Mesothelial cell of epicardium (in vitro differentiated cells): ENCODE measurements at places on chromosomes 16 and 17. TPM values are rescaled to one million over a fixed set of nuclear protein-coding genes. Genes with fewer than 3 reads are reported as not detected.

DNA sequence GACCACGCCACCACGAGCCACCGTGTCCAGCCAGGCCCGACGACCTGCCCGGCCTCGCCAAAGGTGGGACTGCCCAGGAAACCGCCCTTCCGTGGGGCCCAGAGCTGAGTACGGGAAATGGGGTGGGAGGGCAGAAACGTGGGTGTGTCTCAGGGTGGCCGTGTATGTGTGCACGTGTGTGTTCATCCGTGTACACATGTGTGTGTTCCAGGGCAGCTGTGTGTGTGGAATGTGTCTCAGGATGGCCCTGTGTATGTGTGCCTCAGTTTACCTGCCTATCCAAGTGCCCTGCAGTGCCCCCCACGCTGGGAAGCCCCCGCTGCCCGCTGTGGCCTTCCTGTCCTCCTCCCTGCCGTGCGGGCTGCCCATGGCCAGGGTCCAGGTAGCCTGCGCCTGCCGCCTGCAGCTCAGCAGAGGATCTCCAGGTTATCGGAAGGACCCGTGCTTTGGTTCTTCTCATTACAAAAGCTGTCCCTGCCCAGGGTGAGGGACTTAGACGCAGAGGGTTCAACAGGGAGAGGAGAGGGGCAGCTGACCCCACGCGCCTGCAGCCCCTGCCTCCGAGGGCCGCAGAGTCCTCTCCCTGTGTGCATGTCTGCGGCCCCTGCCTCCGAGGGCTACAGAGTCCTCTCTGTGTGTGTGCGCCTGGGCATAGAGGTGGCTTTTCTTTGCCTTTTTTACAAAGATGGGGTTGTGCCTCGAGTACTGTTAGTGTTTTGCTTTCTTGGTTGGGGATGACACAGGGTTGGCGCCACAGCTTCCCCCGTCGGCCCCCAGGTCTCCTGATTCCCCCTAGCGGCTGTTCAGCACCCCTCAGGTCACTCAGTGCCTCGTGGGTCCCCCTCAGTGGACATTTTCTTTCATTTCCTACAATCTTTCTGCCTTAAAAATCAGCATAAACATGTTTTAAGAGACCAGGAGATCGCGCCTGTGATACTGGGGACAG is 23.6 kb downstream of the ZNF469 start:
- no peak for DNase-seq

DNA sequence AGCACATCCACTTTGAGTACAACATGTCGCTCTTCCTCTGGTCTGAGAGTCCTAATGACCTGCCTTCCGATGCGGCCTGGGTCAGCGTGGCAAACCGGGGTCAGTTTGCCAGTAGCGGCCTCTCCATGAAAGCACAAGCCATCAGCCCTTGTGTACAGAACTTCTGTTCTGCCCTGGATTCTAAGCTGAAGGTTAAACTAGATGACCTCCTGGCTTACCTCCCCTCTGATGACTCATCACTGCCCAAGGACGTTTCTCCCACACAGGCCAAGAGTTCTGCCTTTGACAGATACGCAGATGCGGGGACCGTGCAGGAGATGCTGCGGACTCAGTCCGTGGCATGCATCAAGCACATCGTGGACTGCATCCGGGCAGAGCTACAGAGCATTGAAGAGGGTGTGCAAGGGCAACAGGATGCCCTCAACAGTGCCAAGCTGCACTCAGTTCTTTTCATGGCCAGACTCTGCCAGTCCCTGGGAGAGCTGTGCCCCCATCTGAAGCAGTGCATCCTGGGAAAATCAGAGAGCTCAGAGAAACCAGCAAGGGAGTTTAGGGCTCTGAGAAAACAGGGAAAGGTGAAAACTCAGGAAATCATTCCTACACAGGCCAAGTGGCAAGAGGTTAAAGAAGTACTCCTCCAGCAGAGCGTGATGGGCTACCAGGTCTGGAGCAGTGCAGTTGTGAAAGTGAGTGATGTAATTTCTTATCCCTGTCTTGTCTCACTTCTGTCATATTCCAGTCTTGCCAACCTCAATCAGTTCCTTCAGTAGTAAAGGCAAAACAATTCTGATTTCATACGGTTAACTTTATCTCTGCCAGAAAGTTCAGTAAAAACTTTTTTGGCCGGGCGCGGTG is 8.6 kb downstream of the COG1 start:
- no peak for DNase-seq

DNA sequence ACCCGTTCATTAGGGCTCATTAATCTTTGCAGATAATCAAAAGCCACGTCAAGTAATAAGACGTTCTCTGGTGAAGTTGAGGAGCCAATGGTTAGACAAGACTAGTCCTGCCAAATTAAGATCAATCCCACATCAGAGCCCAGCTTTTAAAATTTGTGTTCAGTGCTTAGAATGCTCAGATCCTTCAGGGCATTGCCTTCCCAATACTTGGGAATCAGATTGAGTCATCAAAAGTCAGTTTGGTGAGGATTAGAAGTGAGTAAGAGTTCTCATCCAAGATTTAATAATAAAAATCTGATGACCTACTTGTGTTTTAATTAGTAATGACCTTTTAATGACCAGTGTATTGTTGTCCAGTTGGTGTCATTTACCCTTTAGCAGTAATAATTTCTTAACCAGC is 19.8 kb downstream of the MAP2K4 start:
- DNase-seq: no peak

DNA sequence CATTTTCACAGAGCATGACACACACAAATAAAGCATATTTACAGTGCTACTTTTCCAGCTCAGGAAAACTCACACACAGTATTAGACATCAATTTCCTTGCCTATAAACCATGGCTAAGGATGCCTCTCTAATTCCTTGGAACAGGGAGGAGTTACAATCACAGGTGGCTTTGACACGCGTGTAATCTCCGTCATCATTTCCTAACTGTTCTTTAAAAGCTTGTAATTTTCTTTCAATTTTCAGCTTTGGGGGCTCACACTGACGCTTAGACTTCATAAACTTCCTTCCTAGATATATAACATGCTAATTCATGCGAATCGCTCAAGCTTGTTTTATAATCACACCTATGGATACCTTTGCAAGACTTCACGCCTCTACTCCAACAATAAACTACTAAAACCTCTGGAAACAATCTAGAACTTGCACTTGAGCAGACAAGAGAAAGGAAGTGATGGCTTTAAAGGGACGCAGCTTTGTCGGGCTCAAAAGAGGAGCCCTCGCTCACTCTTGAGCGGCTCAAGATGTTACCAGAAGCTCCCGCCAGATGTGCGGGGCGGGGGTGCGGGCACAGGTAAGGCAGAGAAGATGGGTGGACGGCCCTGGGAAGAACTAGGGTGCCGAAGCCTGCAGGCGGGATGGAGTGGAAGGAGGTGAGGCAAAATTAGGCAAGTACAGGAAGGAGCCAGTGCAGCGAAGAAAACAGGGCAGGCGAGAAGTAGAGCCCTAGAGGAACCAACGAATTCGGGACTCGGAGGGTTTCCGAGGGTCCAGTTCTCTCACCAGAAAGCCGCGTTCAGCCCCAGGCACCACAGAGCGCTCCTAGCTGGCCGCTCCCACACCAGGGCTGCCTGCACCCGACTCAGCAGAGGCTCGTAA is 631 bp downstream of the RETREG3 start:
- no peak for DNase-seq

DNA sequence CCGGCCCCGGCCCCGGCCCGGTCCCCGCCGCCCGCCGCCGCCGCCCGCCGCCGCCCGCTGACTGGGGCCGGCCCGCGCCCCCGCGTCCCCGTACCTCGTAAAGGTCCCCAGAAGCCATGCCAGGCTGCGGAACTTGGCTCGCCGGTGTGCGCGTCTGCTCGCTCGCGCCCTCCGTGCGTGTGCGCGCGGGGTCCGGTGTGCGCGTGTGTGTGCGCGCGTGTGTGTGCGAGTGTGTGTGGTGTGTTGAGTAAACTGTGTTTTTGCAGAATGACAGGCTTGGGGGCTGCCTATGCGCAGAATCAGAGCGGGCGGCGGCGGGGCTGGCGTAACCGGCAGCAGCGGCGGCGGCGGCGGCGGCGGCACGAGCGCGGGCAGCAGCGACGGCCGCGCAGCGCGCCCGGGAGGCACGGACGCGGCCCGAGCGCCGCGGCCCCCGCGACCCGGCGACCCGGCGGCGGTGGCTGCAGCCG is 307 bp downstream of the CDYL2 start:
- DNase-seq: peak; percentile 63

GRCh38 chr16:49495596-49496355 is 122.2 kb downstream of the C16orf78 start:
- DNase-seq: no peak

- DNase-seq: no peak
These were observed 7.7 kb upstream of the PCTP start for GRCh38 chr17:55743103-55743679.

DNA sequence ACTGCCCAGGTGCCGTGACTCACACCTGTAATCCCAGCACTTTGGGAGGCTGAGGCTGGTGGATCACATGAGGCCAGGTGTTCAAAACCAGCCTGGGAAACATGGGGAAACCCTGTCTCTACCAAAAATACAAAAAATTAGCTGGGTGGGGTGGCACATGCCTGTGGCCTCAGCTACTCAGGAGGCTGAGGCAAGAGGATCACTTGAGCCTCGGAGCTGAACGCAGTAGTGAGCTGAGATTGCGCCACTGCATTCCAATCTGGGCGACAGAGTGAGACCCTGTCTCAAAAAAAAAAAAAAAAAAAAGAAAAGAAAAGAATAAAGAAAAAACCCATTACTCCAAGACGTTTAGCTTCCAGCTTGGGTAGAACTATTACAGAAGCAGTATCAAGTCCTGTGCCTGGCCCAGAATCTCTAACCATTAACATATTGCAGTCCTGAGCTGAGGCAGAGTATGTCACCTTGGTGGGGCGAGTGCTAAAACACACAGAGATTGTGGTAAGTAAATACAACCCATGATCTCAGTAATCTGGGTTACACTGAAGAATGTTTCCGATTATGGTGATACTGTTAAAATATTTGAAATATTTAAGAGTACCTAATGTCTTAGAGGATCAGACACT is 23.2 kb upstream of the CFAP20 start:
- no peak for DNase-seq

GRCh38 chr17:29401258-29401657 is 11.1 kb downstream of the TAOK1 start:
- no peak for DNase-seq

DNA sequence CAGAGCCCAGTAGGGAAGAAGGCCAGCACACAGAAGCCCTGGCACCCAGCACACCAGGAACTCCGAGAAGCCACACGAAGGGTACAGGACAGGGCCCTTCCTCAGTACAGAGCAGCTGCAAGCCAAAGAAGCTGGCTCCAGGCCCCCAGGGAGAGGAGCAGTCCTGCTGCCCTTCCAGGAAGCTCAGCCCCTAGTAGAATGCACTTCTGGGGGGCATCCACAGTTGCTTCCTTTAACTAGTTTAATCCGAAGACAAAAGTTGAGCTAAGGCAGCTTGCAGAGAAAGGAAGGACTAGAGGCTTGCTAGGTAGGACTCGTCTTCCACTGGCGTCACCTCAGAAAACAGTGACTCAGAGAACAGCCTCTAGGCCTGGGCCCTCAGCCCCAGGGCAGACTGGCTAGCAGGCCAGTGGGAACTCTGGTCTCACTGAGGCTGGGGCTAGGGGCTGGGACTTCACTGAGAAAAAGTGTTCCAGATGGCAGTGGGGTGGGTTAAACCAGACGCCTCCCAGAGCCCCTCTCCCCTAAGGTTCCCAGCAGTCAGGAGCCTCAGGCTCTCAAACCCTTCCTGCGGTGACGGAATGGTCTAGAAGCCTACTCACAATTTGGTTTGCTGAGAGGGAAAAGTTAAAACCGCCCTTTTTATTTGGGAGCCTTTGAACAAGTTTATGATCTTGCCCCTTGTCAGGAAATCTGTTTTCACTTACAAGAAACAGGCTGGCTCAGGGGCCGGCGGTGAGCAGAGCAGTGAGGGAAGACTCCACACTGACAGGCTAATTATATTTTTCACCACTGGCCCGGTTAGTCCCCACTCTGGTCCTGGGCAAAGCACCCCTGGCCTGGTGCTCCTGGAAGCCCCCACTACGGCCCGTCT is 41.4 kb downstream of the ACTG1 start:
- DNase-seq: no peak

DNA sequence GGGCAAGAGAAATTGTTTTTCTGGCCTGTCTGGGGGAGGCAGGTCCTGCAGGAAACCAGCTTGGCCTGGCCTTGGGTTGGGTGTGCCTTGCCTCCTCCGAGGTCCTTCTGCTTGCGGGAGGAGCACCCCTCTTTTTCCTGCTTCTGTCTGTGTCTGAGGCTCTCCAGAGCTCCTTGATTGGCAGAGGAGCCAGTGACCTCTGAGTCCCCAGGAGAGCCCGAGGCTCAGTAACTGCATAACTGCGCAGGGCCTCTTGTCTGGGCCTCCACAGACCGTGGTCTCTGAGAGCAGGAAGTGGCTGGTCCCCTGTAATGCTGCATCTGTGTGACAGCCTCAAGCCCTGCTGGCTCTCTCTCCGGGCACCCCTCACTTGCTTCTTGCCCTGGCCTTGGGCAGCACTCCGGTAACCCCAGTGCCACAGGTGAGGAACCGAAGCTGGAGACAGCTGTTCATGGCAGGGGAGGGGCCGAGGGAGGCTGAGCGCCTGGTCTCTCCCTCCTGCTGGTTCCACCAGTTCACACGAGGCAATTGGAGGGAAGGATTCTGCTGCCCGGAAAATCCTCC is 1.6 kb downstream of the CAPN15 start:
- no peak for DNase-seq

DNA sequence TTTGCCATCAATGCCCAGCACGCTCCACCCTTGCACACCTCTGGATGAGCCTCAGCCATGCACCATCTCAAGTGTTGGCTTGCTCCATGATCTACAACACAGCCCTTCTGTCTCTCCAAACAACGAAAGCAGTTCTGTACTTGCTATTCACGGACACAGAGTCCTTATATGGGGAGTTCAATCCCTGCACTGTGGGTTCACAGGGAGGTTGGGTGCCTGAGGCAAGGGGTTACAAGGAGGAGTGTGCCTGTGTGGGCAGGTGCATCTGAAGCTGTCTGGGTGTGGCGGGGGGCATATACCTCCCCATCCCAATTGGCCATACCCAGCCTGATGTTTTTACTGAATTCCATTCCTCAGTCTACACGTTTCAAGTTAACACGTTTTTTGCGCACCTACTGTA is 5.6 kb downstream of the RUNDC3A start:
- no peak for DNase-seq

Gene ARHGDIG
- total RNA-seq: 3.6 to 4.8 TPM (median 4.7 TPM) in 3 replicates

Gene CD300LB
- total RNA-seq: not detected in 3 replicates

Gene TBX21
- not detected in 3 replicates for total RNA-seq

Gene PIEZO1
- total RNA-seq: 148 to 160 TPM (median 151 TPM) in 3 replicates

Gene CHST4
- not detected in 3 replicates for total RNA-seq

Gene KRTAP1-5
- not detected in 3 replicates for total RNA-seq
